Stimulated activated CD4-positive, alpha-beta T cell treated with anti-CD3 and anti-CD28 coated beads, Interleukin-15, amount 100 ng/mL, for 1 hour (primary cell): ENCODE measurements at places on chromosomes 7 and 10.

GRCh38 chr7:79513261-79513660, 59.8 kb upstream of the MAGI2 start:
- DNase-seq, result no peak

- DNase-seq, result no peak
Measured at GRCh38 chr10:58909881-58910280, 266.6 kb upstream of the PHYHIPL start.

DNA sequence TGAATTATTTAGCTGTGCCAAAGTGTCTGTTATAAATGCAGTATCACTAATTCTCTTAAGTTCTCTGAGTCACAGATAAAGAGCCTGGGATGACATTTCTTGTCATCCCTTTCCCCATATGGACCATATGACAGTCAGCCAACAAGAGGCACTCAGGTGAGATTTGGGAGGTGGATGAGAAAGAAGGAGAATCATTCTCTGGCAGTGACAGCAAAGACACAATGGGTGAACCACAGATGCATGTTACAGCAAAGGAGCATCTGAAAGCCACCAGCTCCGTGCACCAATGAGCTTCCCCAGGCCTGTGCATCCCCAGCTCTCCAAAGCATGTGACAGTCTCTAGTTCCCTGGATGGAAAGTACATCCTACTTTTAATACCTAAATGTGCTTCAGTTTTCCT, 10.8 kb downstream of the GIMAP6 start:
- no peak for DNase-seq

GRCh38 chr10:119219871-119220270, 12.5 kb downstream of the GRK5 start:
- DNase-seq, result no peak

DNA sequence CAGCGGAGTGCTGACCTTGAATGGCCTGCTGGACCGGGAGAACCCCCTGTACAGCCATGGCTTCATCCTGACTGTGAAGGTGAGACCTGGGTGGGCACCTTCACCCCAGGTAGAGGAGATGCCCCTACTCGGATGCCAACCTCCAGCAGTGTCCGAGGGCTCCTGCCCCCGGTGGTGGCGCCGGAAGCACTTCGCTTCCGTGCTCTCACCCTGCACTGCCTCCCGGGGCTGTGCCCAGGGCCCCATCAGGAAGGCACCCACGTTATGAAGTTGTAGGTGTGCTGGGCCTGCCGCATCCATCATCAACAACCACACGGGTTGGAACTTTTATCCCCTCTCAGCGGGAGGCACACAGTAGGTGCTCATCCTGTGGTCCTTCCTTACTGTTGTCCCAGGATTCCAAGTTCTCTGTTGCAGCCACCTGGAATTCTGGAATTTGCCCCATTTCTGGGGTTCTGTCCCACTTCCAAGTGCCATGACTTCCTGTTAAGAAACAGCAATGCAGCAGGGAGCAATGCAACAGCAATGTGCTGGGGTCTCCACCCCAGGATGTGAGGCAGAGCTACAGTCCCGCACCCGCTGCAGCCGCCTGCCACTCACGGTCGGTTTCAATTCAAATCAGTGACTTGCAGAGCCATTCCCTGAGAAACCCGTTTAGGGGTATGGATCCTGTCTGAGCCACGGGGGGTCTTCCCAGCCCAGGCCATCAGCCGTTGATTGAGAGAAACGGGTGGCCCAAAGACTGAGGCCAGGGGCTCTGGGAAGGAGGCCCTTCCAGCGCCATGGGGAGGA, 103.8 kb downstream of the C10orf105 start:
- no peak for DNase-seq

GRCh38 chr7:140745266-140746058, 49.0 kb downstream of the NDUFB2 start:
- no peak for DNase-seq

DNA sequence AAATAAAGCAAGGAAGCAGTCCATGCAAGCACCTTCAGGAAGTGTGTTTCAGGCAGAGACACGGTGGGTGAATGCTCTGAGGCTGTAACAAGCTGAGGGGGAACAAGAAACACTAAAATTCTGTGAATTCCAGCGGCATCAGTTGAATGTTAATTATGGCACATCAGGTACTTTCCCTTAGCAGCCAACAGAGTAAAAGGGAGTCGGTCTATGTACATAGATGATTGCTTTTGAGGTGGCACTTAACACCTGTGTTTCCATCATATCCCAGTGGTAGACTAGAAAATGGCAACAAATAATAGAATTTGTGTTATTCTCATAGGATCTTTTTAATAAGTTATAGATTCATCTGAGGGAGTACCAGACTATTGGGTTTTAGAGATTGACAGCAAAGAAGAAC, 481.0 kb upstream of the KLF6 start:
- DNase-seq, result no peak

GRCh38 chr10:104259999-104260774, 5.5 kb downstream of the GSTO1 start:
- no peak for DNase-seq

GRCh38 chr7:20227291-20227795, 10.2 kb upstream of the MACC1 start:
- DNase-seq, result no peak

- no peak for DNase-seq
Measured at GRCh38 chr7:92650391-92650790, 60.2 kb upstream of the FAM133B start.

DNA sequence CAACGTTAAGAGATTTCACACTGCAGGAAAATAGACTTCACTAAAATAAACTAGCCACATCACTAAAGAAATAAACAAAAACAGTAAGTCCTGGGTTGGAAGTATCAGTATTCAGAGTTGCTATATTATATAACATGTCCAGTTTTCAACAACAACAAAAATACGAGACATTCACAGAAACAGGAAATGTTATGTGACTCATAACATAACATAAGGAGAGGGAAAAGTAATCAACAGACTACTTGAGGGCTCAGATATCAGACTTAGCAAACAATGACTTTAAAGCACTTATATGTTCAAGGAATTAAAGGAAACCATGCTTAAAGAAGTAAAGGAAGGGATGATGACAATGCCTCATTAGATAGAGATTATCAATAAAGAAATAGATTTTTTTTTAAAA, 73.5 kb upstream of the MKLN1 start:
- no peak for DNase-seq

- no peak for DNase-seq
Measured at GRCh38 chr7:45683556-45684148, 109.5 kb downstream of the ADCY1 start.

- DNase-seq, result no peak
Measured at GRCh38 chr10:91805110-91805838, 7.0 kb downstream of the TNKS2 start.

DNA sequence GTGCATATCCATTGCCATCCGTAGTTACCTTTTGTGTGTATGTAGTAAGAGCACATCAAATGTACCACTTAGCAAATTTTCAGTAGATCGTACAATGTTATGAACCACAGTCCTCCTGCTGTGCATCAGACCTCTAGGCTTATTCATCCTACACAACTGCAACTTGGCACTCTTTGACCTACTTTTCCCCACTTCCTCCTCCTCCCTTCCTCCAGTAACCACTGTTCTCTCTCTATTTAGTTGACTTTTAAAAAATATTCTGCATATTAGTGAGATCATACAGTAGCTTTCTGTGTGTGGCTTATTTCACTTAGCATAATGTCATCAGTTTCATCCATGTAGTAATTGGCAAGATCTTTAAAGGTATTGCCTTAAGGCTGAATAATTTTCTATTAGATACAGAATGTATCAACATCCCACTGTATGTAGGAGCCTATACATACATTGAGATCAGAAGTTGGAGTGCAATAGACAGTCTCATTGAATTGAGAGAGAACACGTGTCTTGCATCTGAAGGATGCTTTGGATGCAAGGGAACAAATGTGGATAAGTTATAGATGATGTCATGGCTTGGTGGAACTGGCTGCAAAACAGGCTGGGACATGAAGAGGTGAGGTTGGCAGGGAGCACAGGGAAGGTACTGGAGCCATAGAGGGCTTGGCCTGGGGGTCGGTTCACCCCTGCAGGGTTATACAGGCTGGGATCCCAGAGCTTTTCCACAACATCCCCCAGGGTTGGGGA, 83.0 kb upstream of the FAM180A start:
- no peak for DNase-seq

- no peak for DNase-seq
Measured at GRCh38 chr10:48466611-48467240, 138.1 kb downstream of the ARHGAP22 start.

GRCh38 chr10:7829289-7829834, 11.1 kb downstream of the TAF3 start:
- no peak for DNase-seq

DNA sequence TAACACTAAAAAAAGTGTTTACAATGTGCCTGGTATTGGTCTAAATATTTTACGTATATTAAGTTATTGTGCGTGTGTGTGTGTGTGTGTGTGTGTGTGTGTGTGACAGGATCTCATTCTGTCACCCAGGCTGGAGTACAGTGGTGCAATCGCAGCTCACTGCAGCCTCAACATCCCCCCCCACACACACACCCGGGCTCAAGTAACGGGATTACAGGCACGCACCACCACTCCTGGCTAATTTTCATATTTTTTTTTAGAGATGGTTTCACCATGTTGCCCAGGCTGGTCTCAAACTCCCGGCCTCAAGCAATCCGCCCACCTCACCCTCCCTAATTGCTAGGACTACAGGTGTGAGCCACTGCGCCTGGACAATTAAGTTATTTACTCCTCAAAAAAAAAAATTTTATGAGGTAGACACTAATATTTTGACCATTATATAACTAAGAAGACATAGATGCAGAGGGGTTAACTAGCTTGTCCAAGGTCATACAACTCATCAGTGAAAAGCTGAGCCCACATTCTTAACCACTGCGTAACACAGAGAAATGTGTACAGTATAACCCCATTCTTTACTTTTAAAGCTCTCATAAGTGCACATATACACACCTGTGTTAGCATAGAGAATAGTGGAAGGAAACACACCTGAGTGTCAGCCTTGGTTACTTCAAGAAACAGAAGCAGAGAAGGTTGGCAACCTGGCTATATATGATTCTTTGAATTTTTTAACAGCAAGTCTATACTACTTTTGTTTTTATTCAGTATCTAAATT, 35.0 kb downstream of the DNAJC12 start:
- DNase-seq, result no peak

DNA sequence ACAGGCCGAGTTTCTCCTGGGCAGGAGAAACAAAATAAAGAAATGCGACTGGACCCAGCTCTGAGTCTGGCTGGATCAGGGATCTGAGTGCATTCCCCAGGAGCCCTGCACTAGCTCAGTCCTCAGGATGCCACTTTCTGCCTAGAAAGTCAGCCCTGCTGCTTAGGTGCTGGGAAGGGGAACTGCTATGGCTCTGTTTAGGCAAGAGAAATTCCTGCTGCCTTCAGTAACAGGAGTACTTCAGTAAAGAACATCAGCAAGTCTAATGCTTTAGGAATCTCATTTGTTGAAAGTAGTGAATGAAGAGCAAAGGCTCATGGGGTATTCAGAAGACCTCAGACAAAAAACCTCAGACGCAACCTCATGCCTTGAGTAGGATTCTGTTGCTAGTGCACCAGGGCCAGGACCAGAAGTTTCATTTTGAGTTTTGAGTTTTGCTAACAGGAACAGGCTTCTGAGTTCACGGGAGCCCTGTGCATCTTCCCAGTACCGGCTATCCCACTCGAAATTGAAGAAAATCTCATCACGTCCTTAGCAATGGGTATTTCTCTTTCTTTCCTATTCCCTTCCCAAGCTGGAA, 170.8 kb upstream of the CDCA7L start:
- DNase-seq, result no peak

DNA sequence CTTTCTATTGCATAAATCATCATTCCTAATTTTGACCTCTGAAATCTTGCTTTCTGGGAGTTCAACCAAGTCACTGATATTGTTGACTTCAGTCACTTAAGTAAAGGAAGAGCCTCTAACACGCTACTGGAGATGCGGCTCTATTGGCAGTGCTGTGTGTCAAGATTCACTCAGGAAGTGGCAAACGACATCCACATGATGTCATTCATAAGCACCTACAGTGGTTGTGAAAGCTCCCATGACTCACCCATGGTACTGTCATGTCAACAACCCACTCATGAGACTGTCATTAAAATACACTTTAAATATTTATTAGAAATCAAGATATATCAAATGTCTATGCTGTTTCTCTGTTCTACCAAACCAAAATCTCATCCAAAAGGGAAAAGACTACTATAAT, 52.5 kb upstream of the LHFPL3 start:
- DNase-seq, result no peak

DNA sequence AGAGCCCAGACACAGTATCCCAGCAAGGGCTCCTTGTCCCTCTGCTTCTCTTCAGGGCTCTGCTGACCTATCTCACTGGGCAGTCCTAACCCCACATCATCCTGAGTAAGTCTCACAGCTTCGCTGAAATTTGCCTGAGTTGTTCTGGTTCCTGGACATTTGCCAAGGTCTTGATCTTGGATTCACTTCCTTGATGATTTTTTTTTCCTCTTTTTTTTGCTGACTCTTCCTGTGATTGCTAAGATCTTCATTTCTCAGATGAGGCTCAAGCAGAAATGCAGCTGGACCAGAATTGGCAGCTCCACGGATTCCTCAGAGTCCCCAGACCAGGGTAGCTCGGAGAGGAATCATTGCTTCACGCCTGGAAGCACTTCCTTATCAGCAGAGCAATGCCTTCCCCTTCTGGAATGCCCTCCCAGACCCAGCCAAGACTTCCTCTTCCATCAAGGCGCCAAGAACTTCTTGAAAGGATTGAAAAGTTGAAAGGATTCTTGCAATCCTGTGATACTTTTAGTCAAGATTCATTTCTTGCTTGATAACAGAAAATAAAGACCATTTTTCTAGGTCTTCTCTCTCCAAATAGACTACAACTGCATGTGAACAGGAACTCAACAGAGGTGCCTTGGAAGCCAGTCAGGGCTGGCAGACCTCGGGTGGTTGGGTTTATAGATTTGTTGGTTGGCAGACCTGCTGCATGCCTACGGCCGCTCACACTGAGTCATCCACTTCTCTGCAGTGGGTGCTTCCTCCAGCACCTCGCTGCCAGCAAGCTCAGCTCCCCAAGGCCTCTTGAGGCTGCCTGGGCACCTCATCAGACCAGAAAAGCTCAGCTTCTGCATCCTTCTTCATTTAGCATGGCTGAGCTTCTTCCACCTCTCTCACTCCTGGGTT, 8.8 kb upstream of the AFAP1L2 start:
- DNase-seq, result no peak

DNA sequence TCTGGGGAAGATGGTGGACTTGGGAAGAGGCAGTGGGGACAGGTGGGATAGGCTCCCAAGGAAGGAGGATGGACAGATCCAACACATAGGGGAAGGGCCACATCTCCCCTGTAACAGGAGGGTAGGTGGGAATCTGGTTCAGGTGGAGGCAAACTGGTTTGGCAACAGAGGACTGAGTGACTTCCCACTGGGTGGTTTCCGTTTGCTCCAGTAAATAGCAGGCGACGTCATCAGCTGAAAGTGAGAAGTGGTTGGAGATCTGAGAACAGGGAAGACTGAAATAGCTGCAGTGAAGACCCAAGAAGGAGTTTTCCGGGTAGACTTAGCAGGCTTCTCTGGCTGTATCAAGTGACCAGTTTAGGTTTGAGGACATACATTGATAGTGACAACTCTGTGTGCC, 504.4 kb downstream of the GALNT17 start:
- DNase-seq, result no peak

GRCh38 chr7:118472581-118472980, 248.1 kb downstream of the ANKRD7 start:
- DNase-seq, result no peak
